ENCODE measurements at places on chromosomes 16 and 17.

DNA sequence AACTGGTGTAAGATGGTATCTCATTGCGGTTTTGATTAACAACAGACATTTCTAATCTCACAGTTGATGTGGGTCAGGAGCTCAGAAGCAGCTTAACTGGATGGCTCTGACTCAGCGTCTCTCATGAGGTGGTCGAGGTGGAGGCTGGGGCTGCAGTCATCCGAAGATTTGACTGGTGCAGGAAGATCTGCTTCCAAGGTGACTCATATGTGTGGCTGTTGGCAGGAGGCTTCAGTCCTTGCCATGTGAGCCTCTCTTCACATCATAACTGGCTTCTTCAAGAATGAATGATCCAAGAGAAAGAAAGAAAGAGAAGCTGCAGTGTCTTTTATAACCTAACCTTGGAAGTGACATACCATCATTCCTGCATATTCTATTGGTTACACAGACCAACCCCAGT is 376.1 kb downstream of the SEC14L1 start:
- peak; percentile 48 for DNase-seq

- DNase-seq = peak; percentile 83
Observed at GRCh38 chr17:68707031-68707430, 105.9 kb upstream of the FAM20A start.

GRCh38 chr17:56896968-56897359 is 16.9 kb downstream of the TRIM25 start:
- DNase-seq = no peak

- no peak for DNase-seq
Observed at GRCh38 chr17:29483503-29483902, 83.3 kb downstream of the ABHD15 start.

- DNase-seq = no peak
Observed at GRCh38 chr17:72530454-72530853, 409.6 kb downstream of the SOX9 start.

DNA sequence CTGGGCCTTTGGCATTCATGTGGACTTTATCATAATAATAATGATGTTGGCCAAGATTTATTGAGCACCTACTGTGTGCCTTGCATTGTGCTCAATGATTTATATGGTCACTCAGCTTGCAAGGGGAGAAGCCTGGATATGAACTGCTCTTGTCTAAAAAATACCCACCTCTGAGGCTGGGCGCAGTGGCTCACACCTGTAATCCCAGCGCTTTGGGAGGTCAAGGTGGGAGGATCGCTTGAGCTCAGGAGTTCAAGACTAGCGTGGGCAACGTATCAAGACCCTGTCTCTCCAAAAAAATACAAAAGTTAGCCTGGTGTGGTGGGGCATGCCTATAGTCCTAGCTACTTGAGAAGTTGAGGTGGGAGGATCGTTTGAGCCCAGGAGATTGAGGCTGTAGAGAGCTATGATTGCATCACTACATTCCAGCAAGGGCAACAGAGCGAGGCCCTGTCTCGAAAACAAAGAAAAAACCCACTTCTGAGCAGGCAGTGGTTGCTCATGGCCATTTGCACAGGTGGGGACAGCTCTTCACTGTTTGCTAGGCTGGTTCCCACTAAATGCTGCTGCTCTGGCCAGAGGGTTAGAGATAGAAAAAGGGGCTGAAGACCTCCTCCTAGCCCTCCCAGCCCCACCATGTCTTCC is 4.3 kb upstream of the ADGRG1 start:
- no peak for DNase-seq

GRCh38 chr16:88292007-88292970 is 90.5 kb upstream of the ZNF469 start:
- DNase-seq = no peak

DNA sequence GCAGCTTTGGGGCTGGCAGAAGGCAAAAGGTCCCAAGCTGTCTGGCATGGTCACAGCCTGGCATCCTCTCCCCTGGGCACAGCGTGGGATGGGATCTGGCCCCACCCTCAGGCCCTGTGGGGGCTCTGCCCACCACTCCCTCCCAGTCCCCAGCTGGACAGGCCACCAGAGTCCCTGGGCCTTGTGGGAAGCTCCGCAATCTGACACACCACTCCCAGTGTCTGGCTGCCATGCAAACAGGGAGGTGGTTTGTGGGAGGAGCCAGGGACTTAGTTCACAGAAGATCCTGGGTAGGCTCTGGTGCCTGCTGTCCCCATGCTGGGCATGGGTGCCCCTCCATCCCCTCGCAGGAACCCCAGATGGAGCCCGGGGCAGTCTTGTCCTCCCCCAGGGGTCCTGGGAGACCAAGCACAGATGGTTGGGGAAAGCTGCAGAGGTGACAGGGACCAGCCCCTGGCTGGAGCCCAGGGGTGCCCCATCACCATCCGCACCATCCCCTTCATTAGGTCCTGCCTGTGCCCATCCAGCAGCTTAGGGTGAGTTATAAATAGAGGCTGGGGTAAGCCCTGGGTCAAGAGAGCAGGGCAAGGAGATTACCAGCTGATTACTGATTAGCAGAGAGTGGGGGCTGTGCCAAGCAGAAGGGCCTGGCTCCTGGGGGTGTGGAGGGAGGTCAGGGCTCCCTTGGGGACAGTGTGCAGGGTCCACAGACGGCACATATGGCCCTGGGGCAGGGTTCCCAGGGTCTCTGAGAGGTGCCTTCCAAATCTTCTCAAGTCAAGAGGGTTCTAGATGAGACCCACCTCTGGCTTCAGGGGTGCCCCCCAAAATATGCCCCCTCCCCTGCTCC is 6.2 kb downstream of the FSCN2 start:
- no peak for DNase-seq

GRCh38 chr17:33202796-33203495 is 90.1 kb downstream of the ASIC2 start:
- no peak for DNase-seq

- no peak for DNase-seq
Observed at GRCh38 chr16:62652441-62653120, 616.3 kb upstream of the CDH8 start.

- DNase-seq = no peak
Observed at GRCh38 chr16:87851141-87851587, 18.1 kb downstream of the SLC7A5 start.

DNA sequence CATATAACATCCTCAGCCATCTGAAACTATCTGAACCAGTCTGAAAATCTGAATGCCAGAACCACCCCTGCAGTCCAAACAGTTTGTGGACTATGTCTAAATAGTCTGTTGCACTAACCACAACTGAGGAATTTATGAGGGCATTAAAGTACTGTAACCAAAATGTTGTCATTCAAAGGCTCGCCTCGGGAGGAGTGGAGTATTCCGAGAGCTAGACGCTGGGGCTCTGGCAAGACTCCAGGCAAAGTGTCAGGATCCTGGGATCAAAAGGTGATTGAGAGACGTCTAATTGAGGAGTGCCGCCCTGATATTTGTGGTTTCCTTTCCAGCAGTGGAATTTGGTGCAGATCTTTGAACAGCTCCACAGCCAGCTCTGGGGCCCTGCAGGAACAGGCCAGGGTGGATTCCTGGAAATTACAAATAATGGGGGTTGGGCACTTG is 142.9 kb upstream of the MYOCD start:
- peak; percentile 31 for DNase-seq

- no peak for DNase-seq
Observed at GRCh38 chr17:48579760-48580554, 1.8 kb upstream of the HOXB4 start.

GRCh38 chr17:50133769-50134099 is 3.8 kb upstream of the SAMD14 start:
- DNase-seq = no peak

- no peak for DNase-seq
Observed at GRCh38 chr16:89246383-89246902, 28.9 kb downstream of the ZNF778 start.

DNA sequence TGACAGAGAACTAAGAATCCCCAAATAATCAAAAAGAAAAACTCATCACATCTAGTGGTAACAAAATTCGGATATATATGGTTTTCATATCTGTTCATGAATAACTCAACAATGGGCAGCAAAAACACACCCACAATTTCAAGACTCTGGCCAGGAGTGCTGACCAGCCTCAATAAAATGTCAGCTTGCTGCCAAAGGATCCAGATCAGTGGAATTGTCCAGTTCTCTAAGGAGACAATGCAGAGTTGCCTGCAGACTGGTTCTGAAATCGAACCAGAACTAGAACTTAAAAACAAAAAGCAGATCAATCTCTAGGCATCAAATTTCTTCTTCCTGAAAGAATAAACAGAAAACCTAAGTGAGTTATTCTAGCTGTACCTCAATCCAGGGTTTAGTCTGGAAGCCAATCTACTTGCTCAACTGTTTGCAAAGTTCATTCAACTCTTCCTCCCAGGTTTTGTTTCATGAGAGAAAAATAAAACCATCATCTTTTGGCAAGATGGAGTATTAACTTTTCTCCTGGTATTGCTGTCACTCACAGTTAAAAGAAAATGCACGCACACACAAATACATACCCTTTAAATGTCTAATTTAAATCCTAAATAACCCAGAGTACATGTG is 61.0 kb downstream of the CFDP1 start:
- no peak for DNase-seq

DNA sequence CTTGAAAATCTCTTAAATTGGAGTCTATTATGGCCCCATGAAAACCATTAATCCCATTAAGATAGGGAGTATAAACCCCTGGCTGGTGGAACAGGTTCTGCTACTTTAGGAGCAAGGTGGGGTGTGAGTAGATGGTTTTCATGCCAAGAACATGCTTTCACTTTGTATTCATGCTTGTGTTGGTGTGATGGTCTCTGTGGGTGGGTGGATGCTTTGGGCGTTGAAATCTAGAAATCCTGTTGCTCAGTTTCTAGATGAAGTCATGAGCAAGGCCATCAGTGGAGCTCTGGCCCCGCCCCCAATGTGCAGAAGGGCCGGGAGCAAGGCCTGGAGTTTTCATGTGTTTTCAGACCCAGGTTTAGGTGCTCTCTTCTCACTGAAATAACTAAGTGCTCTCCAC is 20.1 kb downstream of the PLD6 start:
- no peak for DNase-seq

- no peak for DNase-seq
Observed at GRCh38 chr17:55811536-55811935, 60.7 kb downstream of the PCTP start.

DNA sequence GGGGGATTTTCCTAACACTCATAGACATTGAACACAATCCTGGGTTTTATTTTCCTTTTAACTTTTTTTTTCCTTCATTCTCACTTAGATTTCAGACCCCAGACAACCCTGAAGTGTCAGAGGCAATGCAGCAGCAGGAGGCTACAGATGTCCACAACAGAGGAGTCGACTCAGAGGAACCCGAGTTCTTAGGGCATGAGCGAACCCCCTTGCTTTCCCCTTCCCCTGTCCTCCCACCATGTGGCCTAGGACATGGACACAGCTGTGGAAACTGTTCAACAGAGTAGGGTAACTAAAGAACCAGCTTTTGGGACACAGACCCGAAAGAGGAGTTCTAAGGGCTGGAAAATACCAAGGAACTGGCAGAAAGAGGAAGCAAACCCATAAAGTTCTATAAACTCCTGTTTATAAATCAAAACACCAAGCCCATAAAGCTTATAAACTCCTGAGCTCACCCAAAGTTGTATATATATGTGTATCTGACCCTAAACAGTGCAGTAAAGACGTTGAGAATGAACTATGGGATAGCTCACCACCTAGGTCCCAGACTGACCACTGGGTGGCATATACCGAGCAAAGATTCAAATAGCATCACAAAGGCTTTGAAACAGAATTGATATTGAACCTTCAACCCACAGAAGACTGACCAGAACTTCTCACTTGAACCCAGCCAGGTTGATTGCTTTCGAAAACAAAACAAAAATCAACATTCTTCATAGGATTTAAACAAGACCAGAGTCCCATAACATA is 33.9 kb downstream of the CMTM4 start:
- no peak for DNase-seq

- no peak for DNase-seq
Observed at GRCh38 chr17:6096201-6097004, 26.2 kb downstream of the WSCD1 start.

GRCh38 chr17:49688848-49689247 is 11.0 kb upstream of the SPOP start:
- no peak for DNase-seq

GRCh38 chr17:12342609-12343435 is 322.1 kb downstream of the MAP2K4 start:
- DNase-seq = peak; percentile 9

DNA sequence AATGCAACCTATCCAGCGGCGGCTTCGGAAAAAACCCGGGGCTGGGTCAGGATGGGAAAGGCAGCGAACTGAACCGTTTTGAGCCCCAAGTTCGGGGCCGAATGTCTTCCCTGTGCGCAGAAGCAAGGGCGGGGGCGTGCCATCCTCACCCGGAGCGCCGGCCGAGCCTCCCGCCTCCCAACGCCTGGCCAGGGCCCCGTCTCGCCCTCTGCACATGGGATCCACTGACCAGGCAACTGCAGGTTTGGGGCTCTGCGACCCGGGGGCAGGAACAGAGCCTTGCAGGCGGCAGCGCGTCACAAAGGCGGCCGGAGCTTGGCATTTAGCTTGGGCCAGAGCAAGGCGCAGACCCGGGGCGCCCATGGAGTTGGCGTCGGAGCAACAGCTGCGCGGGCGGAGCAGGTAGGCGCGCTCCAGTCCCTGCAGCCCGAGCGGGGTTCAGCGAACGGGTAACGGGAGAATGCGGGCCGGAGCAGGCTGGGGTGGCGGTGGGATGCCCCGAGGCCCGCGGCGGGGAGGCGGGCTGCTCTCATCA is at the start of gene FBXO39:
Gene FBXO39, plus strand, starts transcription at position 345 of the 535 bp plus-strand sequence. CDS start 3,654 bp downstream, outside the sequence.
- no peak for DNase-seq

DNA sequence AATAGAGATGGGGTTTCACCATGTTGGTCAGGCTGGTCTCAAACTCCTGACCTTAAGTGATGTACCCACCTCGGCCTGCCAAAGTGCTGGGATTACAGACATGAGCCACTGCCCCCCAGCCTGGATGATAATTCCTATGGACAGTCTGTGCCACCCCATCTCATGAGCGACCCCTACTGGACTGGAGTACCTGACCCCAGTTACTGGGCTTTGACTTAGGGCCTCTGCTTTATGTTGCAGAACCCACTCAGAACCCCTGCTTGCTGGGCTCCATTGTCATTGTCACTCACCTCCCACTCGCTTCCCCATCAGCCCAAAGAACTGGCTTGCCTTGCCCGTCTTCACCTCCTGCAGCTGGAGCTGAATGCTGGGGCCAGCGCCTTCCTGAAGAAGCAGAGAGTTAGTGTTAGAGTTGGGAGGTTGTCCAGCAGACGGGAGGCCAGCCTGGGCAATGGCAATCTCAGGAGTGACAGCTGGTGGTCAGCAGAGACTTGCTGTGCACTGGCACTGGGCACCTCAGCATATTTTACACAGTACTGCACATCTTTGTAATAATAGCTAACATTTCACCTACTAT is 4.0 kb downstream of the TAC4 start:
- no peak for DNase-seq

GRCh38 chr17:36938566-36939051 is 1.3 kb downstream of the LHX1 start:
- no peak for DNase-seq
